ENCODE measurements at places on chromosomes 3 and 15.
A peak's percentile ranks its signal among the peaks of the same experiment; 100 is the strongest.

DNA sequence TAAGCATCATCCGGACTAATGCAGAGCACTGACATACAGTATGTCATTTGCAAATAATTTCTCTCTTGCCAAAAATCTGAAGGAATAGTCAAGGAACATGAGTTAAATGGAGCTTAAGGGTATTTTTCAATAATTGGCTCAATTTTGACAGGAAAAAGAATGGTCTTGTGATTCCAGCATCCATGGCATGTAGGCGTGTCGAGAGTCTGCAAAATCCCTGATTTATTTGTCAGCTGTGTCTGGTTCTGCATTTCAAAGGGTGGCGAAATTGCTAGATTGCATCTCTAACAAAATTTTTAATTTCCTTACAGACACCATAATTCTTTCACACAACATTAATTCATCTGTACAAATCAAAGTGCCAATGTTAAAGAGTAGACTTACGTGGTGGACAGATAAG lies 65.4 kb upstream of the TBC1D23 start:
- DNase-seq = no peak

- no peak for DNase-seq
Measured at GRCh38 chr15:70339571-70340493, 242.1 kb upstream of the TLE3 start.

- DNase-seq = no peak
Measured at GRCh38 chr3:23254282-23254681, 51.2 kb downstream of the UBE2E2 start.

- no peak for DNase-seq
Measured at GRCh38 chr15:44231842-44232241, 36.8 kb upstream of the FRMD5 start.

DNA sequence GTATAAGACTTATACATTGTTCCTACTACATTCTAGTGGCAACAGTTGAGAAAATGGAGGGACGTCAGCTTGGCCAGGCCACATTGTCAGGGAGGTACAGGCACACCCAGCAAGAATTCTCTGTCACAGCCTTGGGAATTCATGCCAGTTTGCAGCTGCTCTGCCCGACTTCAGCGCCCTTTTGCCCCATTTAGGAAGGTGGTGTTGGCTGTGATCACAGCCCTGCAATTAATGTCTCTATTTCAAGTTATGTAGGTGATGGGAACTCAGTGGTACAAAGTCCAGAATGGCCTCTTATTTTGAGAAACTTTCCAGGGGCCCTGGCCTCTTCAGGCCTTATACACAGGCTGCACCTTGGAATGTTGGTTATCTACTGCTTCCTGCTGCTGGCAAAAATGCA lies 26.7 kb downstream of the AMOTL2 start:
- no peak for DNase-seq

DNA sequence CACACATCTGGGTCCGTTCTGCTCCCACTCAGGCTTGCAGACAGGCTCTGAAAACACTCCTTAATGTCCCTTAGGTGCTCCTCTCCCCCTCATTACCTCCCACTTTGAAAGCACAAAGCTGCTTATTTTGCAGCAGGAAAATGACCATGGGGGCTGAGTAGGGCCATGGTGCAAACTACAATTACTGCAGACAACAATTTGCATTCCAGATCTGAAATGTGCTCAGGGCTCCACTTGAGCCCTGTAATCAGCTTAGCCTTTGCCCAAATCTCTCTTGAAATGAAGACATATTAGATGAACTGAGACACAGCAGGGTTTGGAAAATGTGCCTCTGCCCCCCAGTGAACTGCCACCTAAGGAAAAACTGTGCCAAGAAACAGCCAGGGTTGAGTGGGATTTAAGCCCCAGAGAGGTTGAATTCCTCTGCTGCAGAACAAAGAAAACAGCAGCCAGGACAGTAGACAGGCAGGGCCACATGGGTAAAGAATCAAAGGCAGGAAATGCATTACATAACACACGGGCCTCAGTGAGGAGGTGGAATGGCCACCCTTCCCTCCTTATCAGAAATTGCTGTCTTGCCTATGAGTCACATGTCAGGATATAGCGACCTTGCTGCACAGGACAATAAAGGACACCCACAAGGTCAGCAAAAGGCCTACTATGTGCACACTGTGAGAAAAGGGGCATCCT lies 126.8 kb upstream of the ARHGEF3 start:
- no peak for DNase-seq

DNA sequence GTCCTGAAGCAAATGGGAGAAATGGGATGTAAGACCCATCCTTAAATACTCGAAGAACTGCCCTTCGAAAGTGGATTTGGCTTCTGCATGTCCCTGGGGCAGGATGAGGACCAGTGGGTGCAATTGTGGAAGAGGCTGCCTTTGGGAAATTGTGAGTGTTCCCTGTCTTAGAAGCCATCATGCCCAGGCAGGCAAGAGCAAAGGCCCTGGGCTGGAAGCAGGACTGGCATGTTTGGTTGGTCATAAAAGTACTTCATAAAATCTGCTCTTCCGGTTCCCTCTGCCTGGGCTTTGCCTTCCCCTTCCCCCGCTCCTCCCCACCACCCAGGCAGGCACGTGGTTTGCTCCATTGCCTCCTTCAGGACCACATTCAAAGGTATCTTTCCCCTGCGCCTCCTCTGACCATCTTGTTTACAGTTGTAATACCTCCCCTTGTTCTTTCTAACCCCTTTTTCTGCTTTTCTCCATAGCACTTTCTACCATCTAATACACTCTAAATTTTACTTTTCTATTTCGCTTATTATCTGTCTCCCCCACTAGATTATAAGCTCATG lies 8.3 kb downstream of the MINAR1 start:
- no peak for DNase-seq

- no peak for DNase-seq
Measured at GRCh38 chr15:71686221-71687050, 123.9 kb upstream of the NR2E3 start.

DNA sequence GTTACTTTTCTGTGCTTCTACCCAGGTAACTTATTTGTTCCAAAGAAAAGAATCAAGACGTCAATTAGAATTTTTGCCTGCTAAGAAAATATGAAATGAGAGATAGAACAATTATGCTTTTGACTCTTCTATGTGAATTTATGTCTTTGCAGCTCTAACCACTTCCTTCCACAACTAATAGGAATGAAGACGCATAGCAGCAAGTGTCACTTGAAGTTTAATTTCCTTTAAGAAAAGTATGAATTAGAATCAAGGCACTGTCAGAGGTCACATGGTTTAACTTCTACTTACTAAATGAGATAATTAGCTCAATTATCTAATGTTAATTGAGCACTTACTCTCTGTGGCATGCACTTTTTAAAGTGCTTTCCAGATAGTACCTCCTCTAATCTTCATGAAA lies 3.3 kb downstream of the WDR49 start:
- DNase-seq = no peak

GRCh38 chr3:55555873-55556618 lies 68.9 kb upstream of the WNT5A start:
- DNase-seq = no peak

GRCh38 chr15:34883633-34884032 lies 85.9 kb downstream of the AQR start:
- no peak for DNase-seq

DNA sequence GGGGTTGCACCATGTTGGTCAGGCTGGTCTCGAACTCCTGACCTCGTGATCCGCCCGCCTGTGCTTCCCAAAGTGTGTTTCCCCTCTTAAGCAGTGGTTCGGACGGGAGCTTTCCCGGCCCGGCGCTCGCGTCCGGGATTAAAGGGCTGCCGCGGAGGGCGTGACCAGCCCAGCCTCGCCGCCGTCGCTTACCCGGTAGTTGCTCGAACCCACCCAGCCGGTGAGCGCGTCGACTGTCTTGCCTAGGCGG lies 513 bp downstream of the CLASP2 start:
- DNase-seq = peak; percentile 28

DNA sequence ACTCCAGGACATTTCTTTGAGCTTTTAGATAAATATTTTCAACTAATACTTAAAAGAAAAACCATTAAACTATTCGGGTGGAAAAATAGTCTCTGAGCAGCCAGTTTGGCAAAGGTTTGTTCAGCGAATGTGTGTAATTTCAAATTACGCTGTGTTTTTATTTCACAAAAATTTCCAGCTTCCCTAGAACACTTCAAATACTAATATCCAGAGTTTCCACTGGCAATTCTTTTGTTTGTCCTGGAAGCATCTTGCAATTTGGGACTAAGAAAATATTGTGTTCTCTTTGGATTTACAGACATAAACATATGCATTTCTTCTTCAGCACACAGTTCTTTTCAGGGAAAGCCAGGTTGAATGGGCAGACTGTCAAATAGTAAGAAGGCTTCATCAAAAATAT lies 61.9 kb downstream of the MDFIC2 start:
- no peak for DNase-seq

GRCh38 chr3:130948929-130949328 lies 55.0 kb downstream of the ATP2C1 start:
- DNase-seq = no peak

- DNase-seq = peak; percentile 52
Measured at GRCh38 chr15:90451053-90451850, 63.2 kb downstream of the IQGAP1 start.

GRCh38 chr15:55683376-55683775 lies 59.6 kb downstream of the PRTG start:
- peak; percentile 63 for DNase-seq

DNA sequence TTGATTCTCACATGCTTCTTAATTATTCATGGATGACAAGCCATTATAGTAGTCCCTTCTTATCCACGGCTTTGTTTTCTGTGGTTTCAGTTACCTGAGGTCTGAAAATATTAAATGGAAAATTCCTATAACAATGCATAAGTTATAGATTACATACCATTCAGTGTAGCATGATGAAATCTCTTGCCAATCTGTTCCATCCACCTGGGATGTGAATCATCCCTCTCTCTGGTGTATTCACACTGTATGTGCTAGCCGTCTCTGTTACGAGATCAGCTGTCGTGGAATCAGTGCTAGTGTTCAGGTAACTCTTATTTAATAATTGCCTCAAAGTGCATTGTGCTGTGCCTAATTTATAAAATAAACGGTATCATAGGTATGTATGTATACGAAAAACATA lies 5.2 kb downstream of the WDR5B start:
- DNase-seq = no peak

- no peak for DNase-seq
Measured at GRCh38 chr3:195251336-195252065, 19.5 kb downstream of the XXYLT1 start.

DNA sequence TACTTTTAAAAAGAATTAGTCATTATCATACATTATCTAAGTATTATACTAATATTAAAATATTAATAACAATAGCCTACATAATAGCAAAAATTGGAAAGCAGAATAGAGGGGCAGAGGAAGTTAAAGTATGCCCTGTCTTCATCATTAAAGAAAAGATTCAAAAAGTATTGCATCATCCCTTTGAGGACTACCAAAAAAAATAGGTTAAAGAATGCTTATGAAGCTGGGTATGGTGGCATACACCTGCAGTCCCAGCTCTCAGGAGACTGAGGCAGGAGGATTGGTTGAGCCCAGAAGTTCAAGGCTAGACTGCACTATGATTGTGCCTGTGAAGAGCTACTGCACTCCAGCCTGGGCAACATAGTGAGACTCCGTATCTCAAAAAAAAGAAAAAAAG lies 207.7 kb downstream of the STT3B start:
- no peak for DNase-seq

DNA sequence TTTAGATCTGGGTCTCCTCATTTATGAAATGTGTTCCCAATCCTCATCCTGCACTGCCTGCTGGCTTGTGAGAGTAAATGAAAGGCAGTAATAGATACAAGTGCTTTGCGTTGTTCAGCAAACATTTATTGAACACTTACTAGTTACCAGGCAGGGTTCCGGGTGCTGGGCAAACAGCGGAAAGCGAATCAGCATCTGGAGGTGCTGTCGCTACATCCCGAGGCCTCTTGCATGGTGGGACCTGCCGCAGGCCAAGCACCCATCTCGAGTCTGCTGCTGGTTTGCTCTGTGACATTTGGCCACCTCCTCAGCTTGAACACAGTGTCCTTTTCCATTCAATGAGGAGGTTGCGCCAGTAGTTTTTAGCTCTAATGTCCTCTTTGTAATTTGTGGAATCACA lies 24.8 kb downstream of the TRAK1 start:
- no peak for DNase-seq

Measured in fibroblast of the conjunctiva (primary cell).